Stimulated activated CD8-positive, alpha-beta memory T cell treated with anti-CD3 and anti-CD28 coated beads, Interleukin-15, amount 100 ng/mL, for 1 hour (primary cell): ENCODE measurements at places on chromosomes 6 and 20.

DNA sequence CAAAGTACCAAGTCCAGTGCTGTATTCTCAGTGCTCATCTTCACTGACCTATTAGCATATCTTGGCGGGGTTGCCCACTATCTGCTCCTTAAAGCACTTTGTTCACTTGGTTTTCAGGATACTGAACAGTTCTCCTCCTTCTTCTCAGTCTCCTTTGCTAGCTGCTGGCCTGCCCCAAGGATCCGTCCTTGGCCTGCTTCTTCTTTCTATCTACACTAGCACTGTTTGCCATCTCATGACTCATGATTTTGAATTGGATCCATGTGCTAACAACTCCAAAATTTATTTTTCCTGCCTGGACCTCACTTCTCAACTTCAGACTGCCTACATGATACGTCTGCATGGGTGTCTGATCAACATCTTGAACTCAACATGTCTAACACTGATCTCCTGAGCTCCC lies 15.5 kb downstream of the TPD52L1 start:
- DNase-seq: no peak

GRCh38 chr6:166169549-166170421 lies 2.1 kb upstream of the TBXT start:
- no peak for DNase-seq

DNA sequence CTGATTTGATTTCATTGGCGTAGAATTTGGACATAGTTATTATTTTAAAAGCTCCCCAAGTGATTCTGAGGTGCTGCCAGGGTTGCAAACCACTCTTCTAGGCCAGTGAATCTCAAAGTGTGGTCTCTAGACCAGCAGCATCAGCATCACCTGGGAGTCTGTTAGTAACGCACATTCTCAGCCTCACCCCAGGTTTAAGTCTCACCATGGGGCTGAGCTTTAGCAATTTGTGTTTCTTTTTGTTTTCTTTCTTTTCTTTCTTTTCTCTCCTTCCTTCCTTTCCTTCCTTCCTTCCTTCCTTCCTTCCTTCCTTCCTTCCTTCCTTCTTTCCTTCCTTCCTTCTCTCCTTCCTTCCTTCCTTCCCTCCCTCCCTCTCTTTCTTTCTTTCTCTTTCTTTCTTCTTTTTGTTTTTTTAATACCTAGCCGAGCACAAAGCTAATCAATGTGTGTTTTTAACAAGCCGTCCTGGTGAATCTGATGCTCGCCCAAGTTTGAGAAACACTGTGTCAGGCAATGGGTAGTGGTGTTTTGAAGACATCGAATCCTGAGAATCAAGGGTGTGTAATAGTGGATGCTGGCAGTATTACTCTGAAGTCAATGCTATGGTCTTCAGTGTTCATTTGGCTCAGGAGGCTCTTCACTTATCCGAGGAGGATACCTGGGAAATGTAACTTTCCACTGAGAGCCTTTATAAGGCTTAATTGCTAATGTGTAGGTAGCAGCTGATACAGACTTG lies 104.9 kb downstream of the SLX4IP start:
- no peak for DNase-seq

DNA sequence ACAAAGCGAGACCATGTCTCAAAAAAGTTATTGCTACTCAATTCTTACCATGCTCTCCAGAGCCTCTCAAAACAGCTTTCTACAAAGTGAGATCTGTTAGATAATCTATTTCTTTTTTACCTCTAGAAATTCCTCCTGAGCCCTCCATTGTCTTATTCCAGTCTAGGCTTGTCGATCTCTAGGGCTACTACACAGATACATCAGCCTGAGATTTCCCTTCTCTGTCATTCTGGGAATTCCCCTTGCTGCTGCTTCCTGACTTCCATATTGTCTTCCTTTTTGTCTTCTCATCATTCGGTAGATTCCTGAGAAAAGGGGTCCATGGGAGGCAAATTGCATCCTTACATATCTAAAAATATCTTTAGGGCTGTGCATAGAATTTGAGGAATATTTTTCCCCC lies 75.6 kb upstream of the GNRH2 start:
- no peak for DNase-seq

DNA sequence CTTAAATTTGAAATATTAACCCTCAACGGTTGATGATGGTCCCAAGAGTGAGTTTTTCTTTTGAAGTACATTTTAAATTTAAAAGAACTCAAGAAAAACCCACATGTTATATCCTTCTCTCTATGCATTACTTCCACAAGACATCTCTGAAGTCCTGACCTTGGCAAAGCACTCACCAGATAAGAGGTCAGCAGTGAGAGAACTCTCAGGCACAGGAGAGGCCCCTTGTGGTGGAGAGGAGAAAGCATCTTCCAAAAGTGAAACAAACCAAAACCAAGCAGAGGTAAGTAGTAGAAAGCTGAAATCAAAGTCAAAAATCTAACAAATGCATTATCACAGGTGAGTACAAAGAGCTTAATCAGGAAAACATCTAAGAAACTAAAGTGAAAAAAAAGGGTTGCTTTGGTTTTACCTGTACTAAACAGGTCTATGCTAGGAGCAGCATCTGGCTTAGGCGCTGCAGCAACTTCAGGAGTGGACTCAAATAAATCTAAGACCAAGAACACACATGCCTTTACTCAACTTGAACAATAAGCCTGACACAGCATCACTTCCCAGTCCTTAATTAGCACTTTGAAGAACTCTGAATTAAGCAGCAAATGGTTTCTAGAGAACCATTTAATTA lies 80.5 kb downstream of the PRSS35 start:
- DNase-seq: no peak

DNA sequence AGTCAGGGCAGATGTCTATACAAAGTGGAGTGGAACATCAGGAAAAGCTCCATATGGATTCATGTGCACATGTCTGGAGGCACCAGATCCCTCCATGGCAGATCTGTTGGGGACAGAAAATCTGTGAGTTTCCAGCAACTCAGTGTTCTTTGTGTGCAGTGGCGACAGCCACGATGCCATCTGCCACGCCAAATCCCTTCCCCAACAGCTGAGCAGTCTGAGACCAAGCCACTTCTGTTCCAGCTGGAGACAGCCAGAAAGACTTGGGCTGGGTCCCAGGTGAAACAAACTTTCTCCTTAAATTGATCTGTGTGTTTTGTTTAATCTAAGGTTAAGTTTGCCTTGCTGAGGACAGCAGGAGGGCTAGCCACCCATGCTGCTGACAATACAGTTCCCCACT lies 22.9 kb downstream of the FKBP1A start:
- DNase-seq: no peak

GRCh38 chr6:141472162-141472928 lies 660.4 kb upstream of the GJE1 start:
- no peak for DNase-seq
